Stomach (tissue), 19 donors: ENCODE measurements at places on chromosomes 1 and 21. TPM values are rescaled to one million over a fixed set of nuclear protein-coding genes. Genes with fewer than 3 reads are reported as not detected.
A peak's percentile ranks its signal among the peaks of the same experiment; 100 is the strongest.

GRCh38 chr1:95201905-95202304, 32.1 kb upstream of the RWDD3 start:
- no peak for DNase-seq

- no peak for DNase-seq
These were observed 27.6 kb downstream of the TTC39A start for GRCh38 chr1:51302746-51303145.

DNA sequence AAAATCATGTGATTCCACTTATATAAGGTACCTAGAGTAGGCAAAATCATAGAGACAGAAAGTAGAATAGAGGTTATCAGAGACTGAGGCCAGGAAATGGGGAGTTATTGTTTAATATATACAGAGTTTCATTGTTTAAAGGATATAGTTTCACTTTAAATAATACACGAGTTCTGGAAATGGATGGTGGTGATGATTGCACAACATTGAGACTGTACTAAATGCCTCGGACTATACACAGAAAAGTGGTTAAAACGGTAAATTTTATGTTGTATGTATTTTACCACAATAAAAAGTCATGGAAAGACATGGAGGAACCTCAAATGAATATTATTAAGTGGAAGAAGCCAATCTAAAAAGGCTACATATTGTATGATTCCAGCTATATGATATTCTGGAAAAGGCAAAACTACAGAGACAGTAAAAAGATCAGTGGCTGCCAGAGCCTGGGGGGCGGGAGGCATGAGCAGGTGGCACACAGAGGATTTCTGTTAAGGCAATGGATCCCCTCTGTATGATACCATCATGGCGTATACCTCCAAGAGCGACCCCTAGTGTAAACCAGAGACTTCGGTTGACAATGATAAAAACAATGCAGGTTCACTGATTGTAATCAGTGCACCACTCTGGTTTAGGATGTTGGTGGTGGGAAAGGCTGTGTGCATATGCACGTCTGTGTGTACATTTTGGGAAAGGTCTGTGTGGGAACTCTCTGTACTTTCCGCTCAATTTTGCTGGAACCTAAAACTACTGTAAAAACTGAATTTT, 7.5 kb downstream of the C1orf198 start:
- DNase-seq = no peak

DNA sequence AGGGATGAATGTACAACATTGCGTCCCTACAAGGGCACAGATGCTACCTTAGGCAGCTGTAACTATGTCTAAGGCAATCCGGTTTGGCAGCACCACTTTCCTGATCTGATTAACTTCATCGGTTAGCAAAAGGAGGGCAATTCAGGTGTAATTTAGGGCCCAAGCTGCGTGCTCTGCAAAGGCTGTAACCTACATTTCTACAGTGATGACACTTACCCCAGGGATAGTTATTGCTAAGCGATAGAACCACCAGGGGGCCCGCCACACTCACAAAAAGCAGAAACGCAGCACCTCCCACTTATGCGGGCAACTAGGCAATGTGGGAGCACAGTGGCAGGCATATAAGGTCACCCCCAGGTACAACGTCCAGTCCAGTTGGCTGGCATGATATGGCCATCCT, 113.5 kb downstream of the GDAP2 start:
- no peak for DNase-seq

The GSTM5 gene
- 3.6 TPM for polyA plus RNA-seq

- peak; percentile 50 for DNase-seq
These were observed 30.9 kb downstream of the PRDM2 start for GRCh38 chr1:13730751-13731482.

The LRRC7 gene
- polyA plus RNA-seq = 0.31 TPM
